ENCODE measurements at places on chromosomes 16 and 17.

DNA sequence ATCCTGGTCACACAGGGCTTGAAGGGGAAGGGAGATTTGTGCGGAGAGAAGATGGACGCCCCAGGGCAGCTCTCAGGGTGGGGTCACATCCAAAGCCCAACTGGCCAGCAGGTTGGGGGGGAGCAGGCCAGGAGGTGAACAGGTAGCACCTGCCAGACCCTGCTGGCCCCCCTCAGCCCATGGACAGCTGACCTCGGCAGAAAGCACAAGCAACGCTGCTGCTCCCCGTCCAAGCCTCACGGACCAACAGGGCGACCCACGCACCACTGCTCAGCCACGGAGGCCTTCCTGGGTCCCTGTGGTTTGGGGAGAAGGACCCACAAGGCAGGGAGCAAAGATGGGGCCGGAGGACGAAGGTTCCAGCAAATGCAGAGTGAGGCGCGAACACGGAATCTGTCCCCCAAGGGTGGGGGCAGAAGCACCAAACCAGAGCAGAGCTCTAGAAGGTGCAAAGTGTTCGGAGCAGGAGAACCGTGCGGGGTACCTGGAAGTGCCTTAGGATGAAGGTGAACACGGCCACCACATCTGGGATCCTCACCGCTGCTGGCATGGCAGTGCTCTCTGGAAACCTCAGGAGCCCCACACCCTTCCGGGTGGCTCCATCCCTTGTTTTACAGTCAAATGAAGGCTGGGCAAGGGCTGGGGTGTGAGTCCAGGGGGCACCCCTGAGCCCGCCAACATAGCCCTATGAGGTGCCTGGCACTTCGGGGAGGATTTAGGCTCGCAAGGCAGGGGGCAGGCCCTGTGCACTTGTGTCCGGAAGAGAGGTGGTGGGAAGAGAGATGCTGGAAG, 17.9 kb downstream of the CEP295NL start:
- DNase-seq = no peak

DNA sequence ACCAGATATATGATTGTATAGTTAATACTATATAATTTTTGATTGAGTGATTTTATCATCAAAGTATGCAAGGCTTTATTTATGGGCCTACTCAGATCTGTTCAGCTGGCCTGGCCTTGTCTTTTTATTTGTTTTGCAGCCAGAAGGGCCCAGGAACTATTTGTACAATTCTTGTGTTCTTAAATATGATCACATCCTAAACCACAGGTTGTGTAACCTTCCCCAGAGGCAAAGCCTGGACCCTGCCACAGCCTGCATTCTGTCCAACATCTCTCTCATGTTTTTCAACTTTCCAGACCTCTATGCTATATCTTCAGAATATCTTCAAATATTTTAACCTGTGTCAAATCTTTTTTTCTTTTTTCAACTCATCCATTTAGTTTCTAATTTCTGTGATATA, 410.4 kb upstream of the MON1B start:
- no peak for DNase-seq

GRCh38 chr17:6027342-6028024, 42.7 kb upstream of the WSCD1 start:
- DNase-seq = no peak

DNA sequence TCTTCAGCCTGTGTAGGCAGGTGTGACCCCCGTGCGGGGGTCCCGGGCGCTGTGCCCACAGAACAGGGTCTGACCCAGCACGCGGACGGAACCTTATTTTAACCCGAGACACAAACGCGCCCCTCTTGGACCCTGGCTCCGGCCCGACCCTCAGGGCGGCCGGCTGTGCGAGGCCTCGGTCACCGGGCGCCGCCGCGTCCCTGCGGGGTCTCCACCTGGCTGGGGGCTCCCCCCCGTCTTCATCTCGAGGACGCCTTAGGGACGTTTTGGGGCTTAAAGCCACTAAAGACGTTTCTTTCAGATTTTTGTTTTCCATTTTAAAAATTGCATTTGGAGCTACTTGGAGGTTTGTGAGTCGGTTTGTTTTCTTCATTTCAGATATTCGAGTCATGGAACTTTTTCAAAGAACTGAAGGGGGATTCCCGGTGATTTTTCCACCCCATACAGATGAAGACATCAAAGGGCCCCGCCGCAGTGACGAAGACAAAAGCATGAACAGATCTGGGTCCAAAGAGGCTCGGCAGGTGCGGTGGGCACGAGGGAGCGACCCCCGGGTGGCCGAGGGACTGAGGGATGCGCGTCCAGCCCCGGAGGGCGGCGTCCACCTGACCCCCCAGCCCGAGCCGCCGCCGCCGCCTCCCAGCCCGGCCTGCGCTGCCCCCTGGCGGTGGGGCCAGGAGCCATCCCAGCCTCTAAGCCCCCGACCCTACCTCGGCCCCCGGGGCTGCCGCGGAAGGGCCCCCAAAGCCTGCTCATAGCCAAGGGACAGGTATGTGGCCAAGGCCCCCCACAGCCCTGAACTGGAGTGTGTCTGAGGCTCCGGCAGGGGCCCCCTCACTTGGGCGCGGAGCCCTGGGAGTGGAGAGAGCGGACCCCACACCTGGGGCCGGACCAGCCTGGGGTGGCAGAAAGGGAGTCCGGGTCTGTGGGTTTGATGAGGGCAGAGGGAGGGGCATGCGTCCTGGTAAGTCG, 3.8 kb upstream of the CD7 start:
- peak; percentile 35 for DNase-seq

- no peak for DNase-seq
Observed at GRCh38 chr17:82055965-82056728, 4.4 kb downstream of the GPS1 start.

DNA sequence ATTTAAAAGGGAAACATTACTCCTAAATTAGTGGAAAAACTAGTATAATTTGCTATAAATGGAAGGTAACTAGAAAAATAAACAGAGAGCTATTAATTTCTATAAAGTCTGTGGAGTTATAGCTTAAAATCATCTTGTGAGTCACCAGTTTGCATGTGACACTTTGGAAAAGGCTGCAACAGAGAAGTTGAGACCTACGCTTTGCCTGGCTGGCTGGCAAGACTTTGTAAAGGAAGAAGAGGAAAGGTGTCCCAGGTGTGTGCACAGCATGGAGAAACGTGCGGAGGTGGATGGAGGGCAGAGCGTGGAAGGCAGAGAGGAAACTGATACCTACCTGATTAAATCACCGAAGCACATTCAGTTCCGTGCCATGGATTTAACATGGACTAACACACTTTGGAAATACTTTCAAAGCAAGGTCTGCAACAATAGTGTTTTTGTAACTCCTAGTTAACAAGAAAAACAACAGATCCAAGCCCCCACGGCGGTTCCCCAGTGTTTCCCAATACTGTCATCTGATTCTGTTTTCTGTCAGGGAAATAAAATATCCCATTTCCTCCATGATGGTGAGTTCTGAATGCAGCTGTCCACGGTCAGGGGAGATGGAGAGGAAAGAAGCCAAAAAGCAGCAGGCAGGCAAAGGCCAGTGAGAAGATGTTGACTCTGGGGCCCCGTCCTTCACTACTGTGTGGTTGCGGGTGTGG, 134.8 kb downstream of the XYLT1 start:
- DNase-seq = no peak

DNA sequence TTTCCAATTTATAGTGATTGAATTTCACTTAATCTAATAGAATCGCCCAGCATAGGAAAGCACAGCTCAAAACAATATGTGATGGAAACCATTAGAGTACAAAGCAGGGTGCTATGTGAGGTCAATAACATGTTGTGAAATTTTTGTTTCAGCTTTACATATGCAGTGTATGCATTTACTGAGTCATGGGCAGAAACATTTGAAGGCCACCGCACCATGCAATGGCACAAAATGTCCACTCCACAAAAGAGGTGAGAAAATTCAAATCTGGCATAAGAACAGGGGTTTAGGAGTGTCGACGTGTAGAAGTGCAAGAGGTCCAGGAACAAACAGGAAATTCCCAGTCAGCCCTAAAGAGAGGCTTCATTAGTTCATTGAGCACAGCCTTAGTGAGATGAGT, 131.2 kb downstream of the ANKFN1 start:
- no peak for DNase-seq

- no peak for DNase-seq
Observed at GRCh38 chr16:64012166-64012565, 1109.7 kb downstream of the CDH11 start.

- peak; percentile 86 for DNase-seq
Observed at GRCh38 chr17:32275060-32276042, 9.7 kb downstream of the RHBDL3 start.

- peak; percentile 32 for DNase-seq
Observed at GRCh38 chr17:63082273-63082861, 116.3 kb downstream of the TANC2 start.

- DNase-seq = no peak
Observed at GRCh38 chr16:73888840-73889490, 407.6 kb upstream of the PSMD7 start.

DNA sequence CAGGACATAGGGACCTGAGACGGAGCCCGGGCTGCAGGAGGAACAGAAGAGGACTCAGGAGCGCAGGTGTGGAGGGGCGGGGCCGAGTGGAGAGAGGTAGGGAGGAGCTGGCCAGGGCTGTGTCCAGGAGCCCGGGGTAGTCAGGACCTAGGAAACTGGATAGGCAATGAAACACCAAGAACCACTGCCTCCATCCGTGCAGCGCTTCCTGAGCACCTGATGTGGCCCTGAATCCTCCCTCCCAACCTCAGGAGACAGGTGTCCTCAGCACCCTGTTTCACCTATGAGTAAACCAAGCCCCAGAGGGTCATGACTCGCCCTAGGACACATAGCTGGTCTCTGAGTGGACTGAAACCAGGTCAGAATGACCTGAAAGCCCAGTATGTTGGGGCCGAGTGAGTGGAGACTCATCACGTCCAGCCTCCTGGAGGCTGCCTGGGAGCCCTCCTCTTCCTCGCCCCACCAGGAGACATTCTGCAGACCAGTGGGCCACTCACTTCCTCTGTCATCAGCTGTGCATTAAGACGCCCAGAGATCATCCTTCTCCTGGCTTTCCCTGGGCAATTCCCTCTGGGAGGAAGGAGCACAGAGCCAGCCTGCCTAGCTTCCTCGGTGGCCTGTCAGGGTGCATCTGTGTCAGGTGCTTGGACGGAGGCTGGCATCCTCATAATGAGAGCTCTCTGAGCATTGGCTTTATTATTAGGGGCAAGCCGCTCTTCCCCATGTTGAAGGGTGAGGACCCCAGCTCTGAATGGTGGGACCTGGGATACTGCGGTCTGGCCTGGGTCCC, 72.8 kb downstream of the SCNN1B start:
- no peak for DNase-seq

DNA sequence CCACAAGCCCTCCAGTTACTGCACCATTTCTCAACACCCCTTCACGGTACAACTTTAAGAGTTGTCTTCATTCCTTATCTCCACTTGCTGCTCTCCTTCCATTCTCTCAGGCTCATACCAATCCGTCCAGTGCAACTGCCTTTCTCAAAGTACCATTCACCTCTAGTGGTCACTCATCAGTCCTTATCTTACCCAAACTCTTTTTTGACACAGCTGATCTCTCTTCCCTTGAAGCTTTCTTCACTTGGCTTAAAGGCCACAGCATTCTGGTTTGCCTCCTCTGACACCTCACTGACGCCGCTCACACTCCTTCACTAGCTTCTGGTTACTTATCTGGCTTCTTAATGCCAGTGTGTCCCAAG, 24.9 kb downstream of the UBE2G1 start:
- peak; percentile 15 for DNase-seq

- no peak for DNase-seq
Observed at GRCh38 chr17:32831223-32831622, 45.7 kb downstream of the MYO1D start.

GRCh38 chr16:5605404-5605803, 507.8 kb upstream of the EEF2KMT start:
- DNase-seq = no peak

DNA sequence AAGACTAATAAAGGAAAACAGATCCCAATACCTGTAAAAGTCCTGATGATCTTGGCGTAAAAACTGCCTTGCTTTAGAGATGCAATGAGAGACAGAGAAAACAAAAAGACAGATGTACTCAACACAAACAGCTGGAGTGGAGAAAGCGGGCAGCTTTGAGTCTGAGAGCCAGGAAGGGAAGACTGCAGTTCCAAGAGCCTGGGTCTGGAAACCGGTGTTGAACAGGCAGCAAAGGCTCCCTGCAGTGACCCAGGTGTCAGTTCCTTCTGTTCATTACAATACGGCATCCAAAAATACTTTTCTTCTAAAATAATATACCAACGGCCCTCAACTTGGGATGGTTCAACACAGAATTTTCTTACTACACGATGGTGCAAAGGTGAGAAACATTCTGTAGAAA, 29.6 kb downstream of the VPS53 start:
- DNase-seq = no peak

- DNase-seq = no peak
Observed at GRCh38 chr16:66508914-66509496, 40.9 kb downstream of the TK2 start.
